Neural progenitor cell (in vitro differentiated cells): ENCODE measurements at places on chromosomes 5 and 9.

GRCh38 chr5:139650031-139650688 lies 2.0 kb downstream of the CXXC5 start:
- peak; percentile 80 for DNase-seq

- no peak for DNase-seq
Observed at GRCh38 chr9:121811140-121811539, 159.7 kb downstream of the DAB2IP start.

GRCh38 chr9:99309141-99309939 lies 87.3 kb downstream of the SEC61B start:
- no peak for DNase-seq

GRCh38 chr5:32538031-32538547 lies 47.3 kb upstream of the SUB1 start:
- DNase-seq = no peak

DNA sequence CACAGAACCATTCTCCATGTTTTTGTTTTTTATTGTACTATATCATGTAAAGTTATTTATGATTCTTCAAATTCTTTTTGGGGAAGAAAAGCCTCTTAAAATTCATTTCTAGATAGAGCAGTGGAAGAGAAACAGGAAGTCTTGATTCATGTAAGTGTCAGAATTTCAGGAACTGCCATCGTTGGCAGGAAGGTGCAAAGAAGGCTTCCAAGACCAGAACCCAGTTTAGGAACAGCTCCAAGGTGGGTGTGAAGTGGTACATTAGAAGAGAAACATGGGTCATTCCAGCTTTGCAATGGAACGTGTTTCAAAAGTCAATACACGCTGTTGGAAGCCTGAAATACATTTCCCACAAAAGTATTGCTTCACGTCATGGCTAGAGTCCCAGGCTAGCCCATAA lies 14.8 kb downstream of the SAXO1 start:
- DNase-seq = no peak

- no peak for DNase-seq
Observed at GRCh38 chr5:146185161-146185560, 2.7 kb upstream of the LARS1 start.

DNA sequence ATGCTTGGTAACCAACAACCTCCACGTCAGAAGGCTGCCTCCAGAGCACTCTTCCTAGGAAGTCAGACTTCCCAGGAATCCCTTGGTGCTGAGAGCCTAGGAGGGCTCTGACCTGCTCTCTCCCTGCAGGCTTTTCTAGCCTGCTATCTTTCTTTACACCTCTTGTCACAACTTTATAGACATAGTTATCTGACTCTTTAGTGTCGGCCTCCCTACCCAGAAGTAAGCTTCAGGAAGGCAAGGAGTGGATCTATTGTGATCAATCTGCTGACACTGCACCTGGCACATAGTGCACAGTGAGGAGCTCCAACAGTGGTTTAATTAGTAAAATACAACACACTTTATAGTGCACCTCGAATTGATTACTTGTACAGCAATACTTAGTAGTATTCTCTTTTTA lies 2.3 kb downstream of the AFAP1L1 start:
- peak; percentile 9 for DNase-seq

- peak; percentile 61 for DNase-seq
Observed at GRCh38 chr5:107935645-107936044, 264.9 kb upstream of the EFNA5 start.

DNA sequence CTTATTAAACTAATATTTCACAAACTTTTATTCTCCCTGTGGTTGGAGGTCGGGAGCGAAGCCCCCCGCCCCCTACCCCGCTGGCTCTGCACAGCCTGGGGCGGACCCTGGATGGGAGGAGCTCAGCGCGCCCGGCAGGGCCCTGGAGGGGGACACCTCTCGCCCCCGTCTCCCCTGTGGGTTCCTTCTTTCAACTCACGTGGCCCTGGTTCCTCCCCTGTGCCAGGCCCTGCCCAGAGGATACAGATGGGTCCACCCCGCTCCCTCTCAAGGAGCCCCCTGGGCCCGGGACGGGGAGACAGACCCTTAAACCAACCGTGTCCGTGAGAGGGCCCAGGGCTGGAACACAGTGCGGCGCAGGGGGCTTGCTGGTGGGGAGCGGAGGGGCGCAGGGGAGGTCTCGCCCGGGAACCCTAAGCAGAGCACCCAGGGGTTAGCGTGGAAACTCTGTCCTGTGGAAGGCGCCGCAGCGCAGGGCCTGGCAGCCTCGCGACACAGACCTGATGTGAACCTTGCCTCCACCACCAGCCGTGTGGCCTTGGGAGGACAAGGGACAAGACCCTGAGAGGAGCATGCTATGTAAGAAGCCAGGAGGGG lies 103.7 kb upstream of the MVB12B start:
- DNase-seq = no peak

DNA sequence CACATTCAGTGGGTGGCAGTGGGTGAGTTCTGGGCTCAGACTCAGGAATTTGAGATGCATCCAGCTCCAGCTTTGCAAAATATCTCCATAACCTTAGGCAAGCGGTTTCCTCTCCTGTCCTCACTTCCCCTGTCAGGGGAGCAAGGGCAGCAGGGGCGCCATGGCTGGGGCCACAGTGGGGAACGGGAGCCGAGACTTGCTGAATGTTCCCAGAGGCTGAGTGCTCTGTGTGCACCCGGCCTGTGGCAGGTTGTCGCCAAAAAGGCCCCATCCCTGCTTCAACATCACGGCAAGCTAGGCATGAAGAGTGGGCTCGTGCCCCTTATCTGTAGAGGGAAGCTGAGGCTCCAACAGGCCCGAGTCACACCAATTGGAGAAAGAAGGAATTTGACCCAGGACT lies 268.8 kb downstream of the NSG2 start:
- no peak for DNase-seq

DNA sequence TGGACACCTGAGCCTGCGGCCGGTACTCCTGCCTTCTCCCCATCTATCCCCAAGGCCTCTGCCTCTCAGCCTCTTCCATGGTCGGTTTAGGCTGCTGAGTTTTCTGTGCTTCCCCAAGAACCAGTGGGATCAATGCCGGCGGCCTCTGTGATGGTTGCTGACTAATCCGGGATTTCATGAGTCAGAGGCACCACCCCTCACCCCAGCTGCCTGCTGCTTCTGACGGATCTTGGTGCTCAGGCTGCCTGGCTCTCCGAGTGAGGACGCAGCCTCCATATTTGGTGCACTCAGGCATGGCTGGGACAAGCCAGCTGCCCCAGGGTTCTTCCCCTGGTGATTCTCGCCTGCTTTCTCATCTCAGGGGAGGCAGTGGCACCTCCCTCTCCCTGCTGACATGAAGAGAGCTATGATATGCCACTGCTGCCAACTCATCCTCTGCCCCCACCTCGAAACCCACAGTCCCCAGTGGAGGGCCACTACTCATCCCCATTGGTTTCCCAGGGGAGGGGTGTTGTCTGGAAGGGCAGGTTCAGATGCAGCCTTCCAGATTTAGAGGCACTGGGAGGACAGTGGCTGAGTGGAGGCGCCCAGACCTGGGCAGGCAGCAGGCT lies 3.3 kb upstream of the MAN1B1 start:
- DNase-seq = peak; percentile 75

DNA sequence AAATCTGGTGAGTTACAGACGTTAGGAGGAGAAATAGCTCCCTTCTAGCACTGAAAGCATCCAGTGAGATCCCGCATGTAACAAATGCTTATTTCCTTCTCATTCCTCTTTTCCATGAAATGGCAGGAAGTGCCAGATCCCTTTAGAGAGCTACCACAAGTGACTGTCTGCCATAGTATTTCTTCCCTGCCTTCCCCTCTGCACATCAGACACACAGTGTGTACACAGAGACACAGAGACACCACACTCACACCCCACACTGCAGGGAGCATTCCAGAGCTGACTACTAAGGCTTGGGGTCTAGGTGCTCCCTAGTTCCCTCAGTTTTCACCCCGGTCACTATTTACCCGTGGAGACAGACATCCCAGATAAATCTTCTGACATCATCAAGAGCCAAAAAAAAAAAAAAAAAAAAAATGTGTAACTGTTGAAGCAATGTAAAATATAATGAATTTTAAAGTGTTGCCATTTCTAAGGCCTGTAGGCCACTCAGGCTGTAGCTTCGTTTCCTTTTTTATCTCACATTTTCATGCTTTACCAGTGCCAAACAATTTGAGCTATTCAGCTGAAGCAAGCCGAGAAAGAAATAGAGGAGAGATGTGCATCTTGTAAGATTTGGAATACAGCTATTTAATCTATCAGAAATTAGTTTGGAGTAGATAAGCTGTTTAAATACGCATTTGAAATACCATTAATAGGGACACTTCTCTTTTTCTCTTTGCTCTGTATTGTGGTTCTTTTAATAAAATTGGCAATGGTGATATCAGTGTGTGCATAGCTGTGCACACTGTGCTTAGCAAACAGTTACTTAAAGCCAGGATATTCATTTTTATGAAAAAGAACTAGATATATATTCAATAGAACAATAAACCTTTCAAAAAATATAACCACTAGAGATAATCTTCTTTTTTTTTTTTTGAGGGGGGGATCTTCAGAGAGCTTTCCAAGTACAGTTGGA lies 405.5 kb downstream of the PDE4D start:
- DNase-seq = no peak

- no peak for DNase-seq
Observed at GRCh38 chr5:119315516-119315949, 40.3 kb upstream of the TNFAIP8 start.

- peak; percentile 63 for DNase-seq
Observed at GRCh38 chr5:158013939-158014338, 155.0 kb upstream of the CLINT1 start.

GRCh38 chr5:91670563-91670962 lies 287.4 kb upstream of the ARRDC3 start:
- peak; percentile 37 for DNase-seq

GRCh38 chr5:104643320-104643719 lies 1080.7 kb upstream of the NUDT12 start:
- no peak for DNase-seq

DNA sequence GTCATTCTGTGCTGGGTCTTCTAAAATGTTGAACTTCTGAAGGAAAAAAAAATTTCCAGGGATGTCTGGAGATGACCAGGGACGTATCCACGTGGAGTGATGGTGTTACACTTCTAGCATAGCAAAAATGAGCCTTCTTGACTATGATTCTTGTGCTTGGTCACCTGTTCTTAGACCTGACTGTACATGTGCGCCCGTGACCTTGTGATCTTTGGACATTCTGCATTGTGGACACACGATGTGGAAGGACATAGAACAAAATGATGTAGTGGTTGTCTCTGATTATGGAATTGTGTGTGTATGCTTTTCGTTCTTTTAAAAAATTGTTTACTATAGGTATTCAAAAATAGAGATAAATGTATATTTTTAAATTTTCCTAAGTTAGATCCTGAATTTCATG lies 61.0 kb downstream of the SNX30 start:
- DNase-seq = no peak
